Motor neuron (in vitro differentiated cells): ENCODE measurements at places on chromosomes 12 and 14.

GRCh38 chr12:25558586-25558985 lies 5.5 kb upstream of the LMNTD1 start:
- no peak for ATAC-seq

- peak; percentile 75 for ATAC-seq
Measured at GRCh38 chr12:94615260-94616181, 34.8 kb downstream of the TMCC3 start.

- ATAC-seq: no peak
Measured at GRCh38 chr14:103023881-103024473, 33.4 kb downstream of the CDC42BPB start.

DNA sequence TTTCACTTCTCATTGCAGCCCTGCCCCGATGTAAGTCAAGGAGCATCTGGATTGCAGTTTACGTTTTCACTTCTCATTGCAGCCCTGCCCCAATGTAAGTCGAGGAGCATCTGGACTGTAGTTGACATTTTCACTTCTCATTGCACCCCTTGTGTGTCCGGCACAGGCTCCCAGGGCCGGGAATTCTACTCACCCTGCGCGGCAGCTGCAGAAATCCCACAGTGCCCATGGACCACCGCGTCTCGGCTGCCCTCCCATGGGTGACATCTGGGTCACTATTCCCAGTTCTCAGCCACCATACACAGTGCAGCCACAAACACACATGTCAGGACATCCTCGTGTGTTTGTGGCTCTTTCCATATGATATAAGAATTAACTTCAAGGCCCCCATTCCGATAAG lies 378.5 kb downstream of the ADGRD1 start:
- no peak for ATAC-seq

GRCh38 chr14:53880761-53881160 lies 75.9 kb downstream of the BMP4 start:
- ATAC-seq: no peak

DNA sequence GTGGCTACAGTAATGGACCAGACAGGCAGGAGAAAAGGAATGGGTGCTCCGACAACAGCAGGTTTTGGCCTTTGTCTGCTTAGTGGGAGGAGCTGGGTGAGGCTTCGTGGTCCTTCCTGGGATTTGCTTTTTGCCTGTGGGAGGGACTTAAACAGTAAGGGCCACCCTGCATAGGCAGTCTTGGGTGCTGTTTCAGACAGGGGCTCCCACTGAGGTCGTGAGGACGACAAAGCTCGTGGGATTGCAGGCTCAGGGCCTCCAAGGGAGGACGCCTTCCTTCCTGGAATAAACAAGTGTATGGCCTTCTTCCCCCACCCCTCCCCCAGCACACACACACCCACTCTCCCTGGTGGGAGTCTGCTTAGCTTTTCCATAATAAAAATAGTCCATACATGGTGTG lies 63.1 kb downstream of the FZD10 start:
- ATAC-seq: no peak

GRCh38 chr12:90029317-90029716 lies 320.7 kb upstream of the ATP2B1 start:
- no peak for ATAC-seq

DNA sequence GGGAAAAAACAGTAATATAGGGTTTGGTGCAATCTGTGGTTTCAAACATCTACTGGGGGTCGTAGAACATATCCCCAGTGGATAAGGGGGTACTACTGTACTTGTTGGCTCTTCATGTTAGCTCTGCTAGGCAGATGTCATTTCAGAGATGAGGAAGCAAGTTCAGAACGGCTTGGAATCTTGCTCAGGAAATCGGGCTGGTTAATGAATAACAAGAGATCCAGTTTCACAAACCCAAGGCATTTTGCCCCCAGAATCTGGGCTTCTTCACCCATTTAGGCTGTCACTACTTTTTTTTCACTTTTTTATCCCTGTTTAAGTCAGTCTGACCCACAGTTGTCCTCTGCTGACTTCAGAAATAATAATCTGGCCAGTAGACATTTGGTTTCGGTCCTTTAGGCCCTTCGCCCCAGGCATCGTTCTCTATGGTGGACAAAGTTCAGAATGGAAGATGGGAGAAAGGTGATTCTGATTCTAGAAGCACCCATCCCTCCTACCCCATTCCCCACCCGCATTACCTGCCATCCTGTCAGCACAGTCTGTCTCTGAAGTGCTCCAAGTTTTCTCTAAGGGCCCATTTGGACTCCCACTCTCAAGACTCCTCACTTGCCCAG lies 4.5 kb downstream of the SUOX start:
- no peak for ATAC-seq

DNA sequence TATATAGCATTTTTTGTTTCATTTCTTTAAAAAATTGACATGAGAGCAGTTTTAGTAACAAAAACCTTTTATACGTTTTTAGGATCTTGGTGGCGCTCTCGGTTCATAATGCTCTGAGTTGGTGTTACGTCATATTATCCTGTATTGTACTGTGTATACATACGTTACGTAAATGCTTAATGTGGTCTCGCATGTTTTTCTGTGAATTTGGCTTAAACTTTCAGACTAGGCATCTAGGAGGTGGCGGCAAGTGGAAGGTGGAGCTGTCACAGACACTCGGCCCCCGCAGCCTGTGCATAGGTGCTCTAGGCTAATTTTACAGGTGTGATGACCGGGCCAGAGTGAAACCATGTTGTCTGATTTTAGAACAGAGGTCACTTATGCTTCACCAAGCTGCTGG lies 60.0 kb downstream of the PPP2R5C start:
- ATAC-seq: no peak

DNA sequence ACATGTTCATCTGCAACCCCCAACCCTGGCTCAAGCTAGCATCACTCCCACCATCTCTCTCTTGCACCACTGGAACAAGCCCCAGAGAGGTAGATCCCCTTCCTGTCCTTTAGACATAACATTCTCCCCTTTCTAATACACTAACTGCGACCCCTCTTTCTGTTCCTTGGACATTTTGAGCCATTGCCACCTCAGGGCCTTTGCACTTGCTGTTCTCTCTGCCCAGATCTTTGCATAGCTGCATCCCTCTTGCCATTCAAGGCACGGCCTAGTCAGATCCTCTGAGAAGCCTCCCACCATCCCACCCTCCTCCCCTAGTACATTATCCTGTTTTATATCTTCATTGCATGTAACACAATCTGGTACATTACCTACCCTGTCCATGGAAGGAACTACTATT lies 16.5 kb downstream of the FOXN3 start:
- ATAC-seq: no peak

GRCh38 chr12:100499416-100499815 lies 25.8 kb downstream of the NR1H4 start:
- ATAC-seq: no peak

DNA sequence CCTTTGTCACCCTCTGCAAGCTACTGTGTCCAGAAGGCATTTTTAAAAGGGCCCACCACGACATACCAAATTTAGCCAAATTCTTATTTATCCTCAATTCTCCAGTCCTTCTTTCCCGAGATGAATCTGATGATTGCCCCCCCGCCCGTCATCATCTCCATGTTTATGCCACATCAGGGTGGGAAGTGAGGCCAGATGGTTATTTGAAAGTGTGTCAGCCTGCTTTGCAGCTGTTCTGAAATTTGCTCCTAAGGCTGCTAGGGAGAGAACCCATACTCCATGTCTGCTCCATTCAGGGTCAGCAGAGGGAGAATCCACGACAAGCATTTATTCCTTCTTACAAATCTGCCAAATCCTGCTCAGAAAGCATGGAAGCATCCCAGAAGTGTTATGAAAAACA lies 337.8 kb downstream of the ADAMTS20 start:
- ATAC-seq: no peak

DNA sequence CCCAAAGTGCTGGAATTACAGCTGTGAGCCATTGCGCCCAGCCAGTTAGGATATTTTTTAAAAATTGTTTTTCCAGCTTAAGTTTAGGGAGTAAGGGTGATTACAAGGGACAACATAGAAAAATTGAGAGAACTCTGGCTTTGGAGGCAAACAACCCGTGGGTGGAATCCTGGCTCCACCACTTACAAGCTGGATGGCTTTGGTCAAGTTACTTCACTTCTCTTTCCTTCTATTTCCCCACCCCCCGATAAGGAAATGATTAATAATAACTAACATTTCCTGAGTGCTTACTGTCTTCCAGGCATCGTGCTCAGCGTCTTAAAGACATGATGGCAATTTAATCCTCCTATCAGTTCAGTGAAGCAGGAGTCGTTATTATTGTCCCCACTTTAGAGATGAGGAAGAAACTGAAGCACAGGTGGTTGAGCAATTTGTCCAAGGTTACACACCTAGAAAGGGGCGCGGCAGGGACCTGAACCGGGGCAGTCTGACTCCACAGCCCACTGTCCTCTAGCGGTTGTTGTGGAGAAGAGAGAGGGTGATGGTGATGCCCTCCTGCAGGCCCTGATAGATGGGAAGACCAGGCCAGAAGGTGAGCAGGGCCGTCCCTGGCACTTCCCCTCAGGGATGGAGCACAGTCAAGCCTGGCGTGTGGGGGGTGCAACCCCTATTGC lies 16.7 kb upstream of the FAIM2 start:
- ATAC-seq: no peak

DNA sequence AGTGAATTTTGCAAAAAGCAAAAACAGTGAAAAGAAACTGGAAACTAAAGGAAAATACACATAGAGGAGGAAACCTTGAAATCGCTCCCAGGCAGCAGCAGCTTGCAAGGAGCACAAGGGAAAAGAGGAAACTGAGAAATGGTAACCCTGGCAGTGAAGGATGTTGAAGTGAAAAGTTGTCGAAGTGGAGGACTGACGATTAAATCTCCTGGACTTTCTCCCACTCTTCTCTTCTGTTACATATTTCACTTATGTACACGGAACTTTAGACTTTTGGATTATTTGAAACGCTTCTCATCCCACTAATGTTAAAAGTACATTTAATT lies 388.8 kb upstream of the USP15 start:
- no peak for ATAC-seq

GRCh38 chr14:20855652-20856291 lies 35.4 kb upstream of the RNASE3 start:
- ATAC-seq: peak; percentile 79

GRCh38 chr12:630656-631632 lies 32.3 kb downstream of the NINJ2 start:
- peak; percentile 88 for ATAC-seq

DNA sequence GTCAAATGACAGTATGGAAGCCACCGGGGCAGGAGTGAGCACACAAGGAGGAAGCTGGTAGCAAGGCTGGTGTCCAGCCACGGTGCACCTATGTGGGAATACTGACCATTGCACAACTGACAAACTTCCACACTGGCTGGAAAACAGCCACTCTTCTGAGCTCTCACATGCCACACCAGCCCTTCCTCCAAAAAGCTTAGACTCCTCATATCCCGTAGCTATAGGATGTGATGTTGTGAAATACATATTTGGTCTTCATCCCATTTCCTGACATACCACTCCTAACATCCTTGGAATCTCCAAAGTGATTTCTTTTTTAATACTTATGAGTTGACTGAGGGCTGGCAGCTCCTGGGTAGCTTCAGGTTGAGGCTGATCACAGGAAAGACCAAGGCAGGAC lies 103.6 kb downstream of the NTF3 start:
- no peak for ATAC-seq

GRCh38 chr14:54474232-54474793 lies 14.5 kb downstream of the GMFB start:
- ATAC-seq: no peak

- peak; percentile 58 for ATAC-seq
Measured at GRCh38 chr12:17928708-17929366, 161.2 kb downstream of the RERGL start.

DNA sequence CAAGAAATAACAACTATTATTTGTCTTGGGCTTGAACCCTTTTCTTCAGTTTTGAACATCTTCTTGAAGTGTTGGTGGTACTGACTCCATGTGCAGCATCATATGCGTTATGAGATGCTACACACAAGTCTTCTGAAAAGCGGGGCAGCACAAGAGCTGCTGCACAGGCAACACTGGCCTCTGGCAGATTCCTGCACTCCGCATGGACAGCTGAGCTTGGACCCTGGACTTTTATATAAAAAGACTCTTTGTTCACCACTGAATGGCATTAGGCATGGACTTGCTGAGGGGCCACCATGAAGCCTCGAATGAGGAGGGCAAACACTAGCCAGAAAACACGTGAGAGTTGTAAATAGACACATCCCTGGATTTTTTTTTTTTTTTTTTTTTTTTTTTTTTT lies 210.8 kb upstream of the NPAS3 start:
- ATAC-seq: peak; percentile 11

- ATAC-seq: no peak
Measured at GRCh38 chr12:17763366-17763765, 326.6 kb downstream of the RERGL start.

DNA sequence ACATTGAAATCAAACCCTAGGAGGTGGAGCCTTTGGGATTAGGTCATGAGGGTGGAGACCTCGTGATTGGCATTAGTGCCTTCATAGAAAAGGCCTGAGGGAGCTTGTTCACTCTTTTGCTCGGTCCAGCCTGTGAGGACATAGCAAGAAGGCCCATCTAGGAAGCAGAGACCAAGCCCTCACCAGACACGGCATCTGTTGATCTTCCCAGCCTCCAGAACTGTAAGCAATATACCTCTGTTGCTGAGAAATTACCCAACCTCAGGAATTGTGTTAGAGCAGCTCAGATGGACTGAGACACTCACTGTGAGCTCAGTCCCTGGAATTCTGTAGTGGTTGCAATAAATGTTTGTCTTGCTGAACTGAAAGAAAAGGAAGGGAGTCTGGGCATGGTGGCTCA lies 116.2 kb upstream of the MAP1LC3B2 start:
- ATAC-seq: no peak

DNA sequence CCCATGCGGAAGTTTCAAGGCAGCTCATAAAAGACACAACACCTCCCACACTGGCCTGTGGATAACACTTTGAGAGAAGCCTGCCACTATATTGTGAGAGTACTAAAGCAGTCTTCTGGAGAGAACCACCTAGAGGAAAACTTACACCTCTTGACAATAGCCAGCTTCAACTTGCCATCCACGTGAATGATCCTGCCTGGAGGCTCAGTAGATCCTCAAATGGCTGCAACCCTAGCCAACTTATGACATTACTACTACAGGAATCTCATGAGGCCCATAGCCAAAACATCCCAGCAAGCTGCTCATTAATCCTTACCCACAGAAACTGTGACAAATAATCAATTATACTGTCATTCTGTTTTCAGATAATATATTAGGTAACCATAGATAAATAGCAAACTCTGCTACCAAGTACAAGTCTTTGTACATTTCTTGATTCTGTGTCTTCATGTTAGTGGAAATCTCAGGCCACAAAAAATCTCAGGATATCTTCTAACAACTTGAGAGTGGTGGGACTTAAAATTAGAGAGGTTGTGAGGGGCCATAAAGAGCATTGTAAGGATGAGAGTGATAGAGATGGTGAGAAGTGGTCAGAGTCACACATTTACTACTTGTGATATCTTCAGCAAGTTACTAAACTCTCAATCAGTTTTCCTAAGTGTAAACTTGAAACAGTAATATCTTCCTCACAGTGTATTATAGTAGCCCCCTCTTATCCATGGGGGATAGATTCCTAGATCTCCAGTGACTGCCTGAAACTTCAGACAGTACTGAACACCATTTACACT lies 368.0 kb downstream of the C12orf50 start:
- ATAC-seq: peak; percentile 14
